ENCODE measurements at places on chromosomes 5 and 9.

DNA sequence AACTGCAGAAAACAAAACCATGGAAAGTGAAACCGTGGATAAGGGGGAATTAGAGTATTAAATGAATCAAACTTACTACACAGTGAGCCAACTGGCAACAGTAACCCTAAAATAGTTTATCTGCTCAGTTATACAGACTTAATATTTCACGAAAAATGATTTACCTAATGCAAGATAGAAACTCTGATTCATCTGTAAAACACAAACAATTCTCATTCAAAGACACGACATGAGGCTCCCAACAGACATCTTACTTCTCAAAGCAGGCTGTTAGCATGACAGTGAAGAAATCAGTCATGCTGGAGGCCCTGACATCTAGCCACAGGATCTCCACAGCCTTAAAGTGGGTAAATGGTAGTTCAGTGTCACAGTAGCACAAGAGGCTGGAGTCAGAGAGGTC lies 131.2 kb downstream of the FBN2 start:
- no peak for DNase-seq

DNA sequence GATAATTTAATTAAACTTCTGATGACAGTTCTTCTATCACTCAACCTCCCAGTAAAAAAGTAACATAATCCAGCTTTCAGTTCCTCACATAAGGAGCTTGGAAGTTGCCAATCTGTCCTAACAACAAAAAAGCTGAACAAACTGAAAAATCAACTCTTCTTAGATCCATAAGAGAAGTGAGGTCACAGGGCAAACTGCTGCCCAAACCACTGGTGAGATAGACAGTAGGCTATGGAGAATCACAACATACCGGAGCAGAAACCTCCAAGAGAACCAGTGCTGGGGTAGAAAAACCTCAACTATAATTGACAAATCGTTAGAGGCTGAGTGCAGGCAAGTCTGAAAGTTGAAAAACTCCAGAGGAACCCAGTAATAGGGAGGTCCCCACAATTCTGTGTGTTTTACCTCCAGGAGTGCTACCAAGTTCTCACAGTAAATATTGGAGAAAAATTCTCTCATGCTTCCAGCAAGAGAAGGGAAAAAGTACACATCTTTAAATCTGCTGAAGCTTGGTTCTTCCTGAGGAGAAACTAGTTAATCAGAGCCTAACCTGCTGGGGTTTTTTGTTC lies 300.0 kb downstream of the PDE4D start:
- no peak for DNase-seq

- no peak for DNase-seq
Measured at GRCh38 chr5:58458141-58458742, 1.6 kb downstream of the PLK2 start.

DNA sequence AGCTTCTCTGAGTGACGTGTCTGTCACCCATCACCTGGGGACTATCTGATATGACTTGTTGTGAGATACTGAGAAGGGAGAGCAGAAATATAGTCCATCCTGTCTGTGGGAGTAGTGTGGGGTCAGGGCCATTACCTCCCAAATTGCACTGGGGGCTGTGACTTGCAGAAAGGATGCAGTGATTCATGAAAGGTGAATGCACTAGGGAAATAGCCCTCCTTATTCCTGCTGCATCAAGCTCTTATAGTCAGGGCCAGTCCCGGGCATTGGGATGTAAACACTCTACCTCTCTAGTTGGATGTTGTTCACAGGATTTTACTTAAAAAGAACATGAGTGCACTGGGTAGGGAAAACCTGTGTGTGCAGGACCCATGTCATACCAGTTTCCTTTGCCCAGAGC lies 124.8 kb downstream of the STK32A start:
- no peak for DNase-seq

GRCh38 chr9:89314955-89315354 lies 3.3 kb upstream of the SECISBP2 start:
- DNase-seq, result no peak

DNA sequence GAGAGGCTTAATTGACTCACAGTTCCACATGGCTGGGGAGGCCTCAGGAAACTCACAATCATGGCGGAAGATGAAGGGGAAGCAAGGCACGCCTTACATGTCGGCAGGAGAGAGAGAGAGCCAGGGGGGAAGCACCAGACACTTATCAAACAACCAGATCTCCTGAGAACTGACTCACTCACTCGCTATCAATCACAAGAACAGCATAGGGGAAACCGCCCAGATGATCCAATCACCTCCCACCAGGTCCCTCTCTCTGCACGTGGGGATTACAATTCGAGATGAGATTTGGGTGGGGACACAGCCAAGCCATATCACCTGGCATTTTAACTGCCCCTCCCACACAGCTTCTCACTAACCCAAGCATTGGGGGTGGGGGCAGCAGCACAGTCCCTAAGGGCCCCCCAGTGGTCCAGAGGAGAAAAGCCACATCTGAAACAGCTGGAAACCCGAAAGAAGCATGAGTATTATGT lies 76.1 kb upstream of the ASS1 start:
- peak; percentile 21 for DNase-seq

DNA sequence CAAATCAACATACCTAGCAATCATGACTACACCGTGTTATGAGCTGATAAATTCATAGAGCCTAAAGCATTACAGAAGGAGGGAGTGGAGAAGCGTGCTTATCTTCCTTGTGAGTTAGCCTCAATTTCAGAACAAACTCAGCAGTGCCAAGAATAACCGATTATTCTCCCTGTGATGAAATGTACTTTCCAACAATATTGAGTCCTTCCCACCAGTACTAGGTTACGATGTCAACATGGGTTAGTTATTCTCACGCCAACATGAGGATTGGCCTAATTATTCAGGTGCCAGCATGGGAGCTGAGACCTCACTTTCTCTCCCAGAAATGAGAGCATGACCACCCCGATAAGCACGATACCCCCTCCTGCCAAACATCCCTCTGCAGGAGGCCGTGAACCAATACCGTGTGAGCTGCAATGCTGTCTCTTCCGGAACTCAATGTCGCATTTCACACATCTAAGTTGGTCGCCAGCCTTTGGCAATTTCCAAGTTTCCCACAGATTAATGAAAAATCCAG lies 193.7 kb downstream of the ENC1 start:
- no peak for DNase-seq

GRCh38 chr5:124343451-124343867 lies 403.0 kb downstream of the ZNF608 start:
- no peak for DNase-seq

- no peak for DNase-seq
Measured at GRCh38 chr9:3244963-3245653, 280.7 kb downstream of the RFX3 start.

- DNase-seq, result no peak
Measured at GRCh38 chr5:389197-389821, 53.7 kb upstream of the EXOC3 start.

GRCh38 chr9:76887951-76888350 lies 18.0 kb downstream of the PRUNE2 start:
- DNase-seq, result no peak

DNA sequence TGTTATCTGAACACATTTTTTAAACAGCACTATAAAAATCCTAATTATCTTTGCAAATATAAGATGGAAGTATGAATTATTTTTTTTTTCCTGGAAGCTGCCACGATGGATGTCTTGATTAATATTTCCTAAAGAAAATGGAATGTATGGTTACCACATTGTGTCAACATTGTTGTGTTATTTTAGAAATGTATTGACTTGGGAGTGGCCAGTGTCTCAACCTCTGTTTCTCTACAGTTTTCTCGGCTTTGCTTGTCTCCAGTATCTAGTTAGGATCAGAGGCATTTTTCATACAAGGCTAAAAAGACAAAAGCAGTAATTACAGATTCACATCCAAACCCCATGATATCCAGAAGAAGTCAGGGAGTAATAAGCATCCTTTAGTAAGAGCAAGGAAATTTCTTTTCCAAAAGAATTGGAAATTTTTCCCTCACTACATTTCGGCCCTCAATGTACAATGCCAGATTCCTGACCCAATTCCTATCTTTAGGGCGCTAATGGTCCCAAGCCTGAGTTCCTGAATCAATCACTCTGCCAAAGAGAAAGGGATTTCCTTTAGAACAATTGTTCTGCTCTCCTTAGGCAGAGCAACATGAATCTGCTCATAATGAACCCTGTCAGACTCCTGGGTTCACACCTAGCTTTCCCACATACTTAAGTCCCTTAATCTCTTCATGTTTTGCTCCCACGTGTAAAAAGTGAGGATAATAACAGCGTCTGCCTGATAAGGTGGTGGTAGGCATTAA lies 111.7 kb downstream of the EDIL3 start:
- no peak for DNase-seq

GRCh38 chr9:88418025-88418424 lies 29.8 kb downstream of the SPIN1 start:
- no peak for DNase-seq

DNA sequence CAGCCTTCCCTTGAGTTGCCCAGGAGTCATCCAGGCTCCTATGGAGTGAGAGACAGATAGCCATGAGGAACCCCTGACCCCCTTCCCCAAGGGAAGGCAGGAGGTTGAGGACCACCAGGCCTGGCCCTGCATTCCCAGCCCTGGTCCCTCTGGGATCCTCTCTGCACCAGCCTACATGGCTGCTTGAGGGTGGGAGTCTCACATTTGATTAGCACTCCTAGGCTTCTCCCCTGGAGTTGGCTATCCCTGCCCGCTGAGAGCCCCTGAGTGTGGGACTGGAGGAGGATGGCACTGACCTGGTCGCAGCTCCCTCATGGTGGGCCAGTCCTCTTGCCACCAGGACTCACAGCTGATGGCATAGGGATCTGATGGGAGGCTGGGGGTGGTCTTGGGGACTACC lies 46.7 kb downstream of the SAR1B start:
- no peak for DNase-seq

DNA sequence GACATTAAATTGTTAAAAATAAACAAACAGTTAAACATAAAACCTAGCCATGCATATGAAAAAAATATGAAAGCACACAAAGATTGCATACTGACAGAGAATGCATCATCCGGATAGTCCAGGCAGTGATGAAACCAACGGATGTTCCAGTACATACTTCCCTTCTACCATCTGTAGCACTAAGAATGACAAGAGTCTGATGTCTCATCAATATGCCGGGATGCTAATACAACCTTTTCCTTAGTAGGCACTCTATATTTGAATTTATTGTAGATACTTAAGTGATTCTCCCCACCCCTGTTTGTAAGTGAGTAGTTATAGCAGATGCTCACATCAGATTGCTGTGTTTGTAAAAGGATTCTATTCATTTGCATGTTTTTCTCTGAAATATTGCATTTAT lies 571.2 kb upstream of the WWC1 start:
- no peak for DNase-seq

GRCh38 chr9:109926421-109926869 lies 146.4 kb downstream of the PALM2AKAP2 start:
- no peak for DNase-seq

GRCh38 chr9:132018957-132019405 lies 60.7 kb downstream of the MED27 start:
- DNase-seq, result no peak

- no peak for DNase-seq
Measured at GRCh38 chr5:60806591-60807243, 37.4 kb downstream of the ELOVL7 start.

- no peak for DNase-seq
Measured at GRCh38 chr5:88049737-88050136, 218.9 kb downstream of the TMEM161B start.

- DNase-seq, result no peak
Measured at GRCh38 chr5:156615901-156616300, 234.2 kb upstream of the PPP1R2B start.

DNA sequence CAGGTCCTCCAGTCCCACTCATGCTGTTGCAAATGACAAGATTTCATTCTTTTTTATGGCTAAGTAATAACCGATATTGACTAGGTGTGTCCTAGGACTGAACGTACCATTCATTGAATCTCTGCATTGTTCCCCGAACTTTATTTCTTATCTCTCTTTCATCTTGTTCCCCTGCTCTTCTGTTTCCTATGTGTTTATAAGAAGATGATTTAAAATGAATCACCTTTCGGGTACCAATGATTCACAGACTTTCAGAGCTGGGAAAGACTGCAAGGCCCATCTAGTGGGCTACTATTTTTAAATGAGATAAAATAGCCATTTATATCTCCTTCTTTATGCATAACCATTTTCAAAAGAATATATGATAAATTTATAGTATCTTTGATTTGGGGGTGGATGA lies 133.0 kb downstream of the CDH18 start:
- no peak for DNase-seq

DNA sequence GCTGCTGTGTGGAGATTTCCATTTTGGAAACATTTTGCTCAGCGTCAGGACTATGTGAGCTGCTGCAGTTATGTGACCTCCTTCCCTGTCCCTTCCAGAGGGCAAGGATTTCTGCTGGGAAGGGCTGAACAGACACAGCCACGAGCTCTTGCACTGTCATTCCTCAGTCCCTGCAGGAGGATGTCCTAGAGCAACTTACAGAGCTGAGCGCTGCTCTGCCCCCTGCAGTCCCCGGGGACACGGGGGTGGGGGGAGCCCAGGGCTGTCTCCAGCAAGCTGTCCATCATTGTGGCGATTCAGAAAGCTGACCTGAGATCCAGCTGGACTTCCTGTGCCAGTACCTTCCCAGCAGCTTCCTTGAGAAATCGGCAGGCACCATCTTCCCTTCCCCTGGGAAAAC lies 28.0 kb upstream of the MAP1B start:
- no peak for DNase-seq

GRCh38 chr9:126053913-126054312 lies 272.7 kb upstream of the MVB12B start:
- no peak for DNase-seq

DNA sequence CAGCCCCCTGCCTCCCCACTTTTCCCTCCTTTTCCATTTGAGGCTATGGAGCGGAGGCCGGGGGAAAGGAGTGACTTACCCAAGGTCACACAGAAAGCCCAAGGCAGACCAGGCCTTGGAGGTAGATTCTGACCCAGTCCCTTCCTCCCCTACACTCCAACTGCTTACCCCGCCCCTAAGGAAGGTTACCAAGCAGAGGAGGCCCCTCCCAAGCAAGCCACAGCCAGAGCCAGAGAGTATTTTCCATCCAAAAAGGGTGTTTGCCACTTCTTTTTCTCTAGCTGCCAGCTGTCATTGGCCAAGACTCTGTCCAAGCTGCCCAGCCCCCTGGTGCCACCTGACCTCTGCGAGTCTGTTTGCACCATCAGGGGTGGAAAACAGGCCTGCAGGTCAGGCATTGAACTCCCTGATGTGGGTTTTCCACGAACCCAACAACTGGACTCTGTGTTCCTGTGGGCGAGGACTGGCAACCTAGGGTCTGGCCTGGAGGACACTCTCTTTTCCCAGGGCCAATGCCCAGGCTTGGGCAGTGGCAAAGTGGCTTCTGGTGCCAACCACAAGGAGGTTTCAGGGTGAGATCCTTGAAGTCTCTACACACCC lies 6.3 kb upstream of the ASS1 start:
- DNase-seq, result no peak

DNA sequence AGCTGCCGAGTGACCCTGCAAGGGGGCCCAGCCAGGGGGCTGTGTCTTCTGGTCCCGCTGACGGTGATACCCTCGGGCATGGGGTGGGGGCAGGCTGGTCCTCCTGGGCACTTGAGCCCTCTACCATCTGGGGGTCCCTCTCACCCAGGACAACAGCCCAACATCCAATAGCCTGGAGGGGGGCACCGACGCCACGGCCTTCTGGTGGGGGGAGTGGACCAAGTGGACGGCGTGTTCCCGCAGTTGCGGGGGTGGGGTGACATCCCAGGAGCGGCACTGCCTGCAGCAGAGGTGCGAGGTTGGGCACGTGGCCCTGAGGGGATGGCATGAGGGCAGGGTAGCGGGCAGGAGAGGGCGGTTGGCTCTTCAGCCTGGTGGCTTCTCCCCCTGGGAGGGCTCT lies 2.8 kb downstream of the ADAMTSL2 start:
- DNase-seq, result no peak

GRCh38 chr5:189486-189885 lies 1.8 kb upstream of the LRRC14B start:
- no peak for DNase-seq

- no peak for DNase-seq
Measured at GRCh38 chr5:102628441-102629175, 126.5 kb upstream of the PAM start.
